ENCODE measurements at places on chromosomes 6 and 20.
A peak's percentile ranks its signal among the peaks of the same experiment; 100 is the strongest.

GRCh38 chr20:12949429-12949980, 59.3 kb upstream of the SPTLC3 start:
- DNase-seq: no peak

GRCh38 chr6:159098636-159099106, 53.9 kb upstream of the TAGAP start:
- peak; percentile 91 for DNase-seq

DNA sequence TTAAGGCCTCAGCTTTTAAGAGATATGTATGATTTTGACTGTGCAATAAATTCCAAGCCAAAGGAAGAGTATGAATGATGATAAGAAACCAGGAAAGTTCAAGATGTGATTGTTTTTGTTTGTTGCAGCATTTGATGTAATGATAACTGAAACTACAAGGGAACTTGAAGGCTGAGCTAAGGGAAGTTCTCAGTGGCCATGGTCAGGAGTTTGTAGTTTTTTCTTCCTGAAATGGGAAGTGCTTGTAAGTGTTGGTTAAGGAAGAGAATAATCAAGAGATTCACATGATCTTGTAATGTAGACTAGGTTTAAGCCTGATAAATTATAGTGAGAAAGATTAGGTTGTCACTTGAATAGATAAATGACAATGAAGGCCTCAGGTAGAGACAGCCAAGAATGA, 53.4 kb downstream of the PTCHD4 start:
- no peak for DNase-seq

DNA sequence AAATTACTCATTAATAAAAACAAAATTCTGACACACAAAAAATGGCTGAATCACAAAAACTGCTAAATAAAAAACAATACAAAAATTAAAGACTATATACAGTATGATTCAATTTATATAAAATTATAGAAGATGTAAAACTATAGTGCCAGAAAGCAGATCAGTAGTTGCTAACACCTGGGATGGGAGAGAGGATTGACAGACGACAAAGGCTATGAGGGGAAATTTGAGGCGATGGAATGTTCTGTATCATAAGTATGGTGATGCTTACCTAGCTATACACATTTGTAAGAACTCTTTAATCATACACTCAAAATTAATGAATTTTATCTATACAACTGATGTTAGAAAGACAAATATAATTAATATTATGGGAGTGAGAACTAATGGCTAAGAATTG, 247.9 kb upstream of the GJE1 start:
- DNase-seq: no peak

DNA sequence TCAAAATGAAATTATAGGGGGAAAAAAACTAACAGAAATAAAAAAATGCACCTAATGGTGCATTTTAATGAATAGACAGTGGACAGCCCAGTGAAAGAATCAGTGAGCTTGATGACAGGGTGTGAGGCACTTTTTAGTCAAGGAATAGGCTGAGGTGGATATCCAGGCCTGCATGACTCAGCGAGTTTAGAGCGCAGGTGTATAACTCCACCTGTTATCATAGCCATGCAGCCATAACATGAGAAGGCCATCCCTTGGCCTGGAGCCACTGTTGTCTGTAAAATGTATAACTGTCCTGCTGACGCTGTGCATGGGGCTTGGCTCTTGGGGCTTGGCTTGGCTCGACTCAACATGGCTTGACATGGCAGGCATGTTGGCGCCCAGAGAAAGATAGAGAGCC, 331.5 kb upstream of the NOX3 start:
- no peak for DNase-seq

GRCh38 chr6:166485651-166486535, 100.6 kb downstream of the RAMACL start:
- no peak for DNase-seq

- DNase-seq: no peak
Observed at GRCh38 chr6:5208057-5208456, 52.7 kb downstream of the LYRM4 start.

- DNase-seq: no peak
Observed at GRCh38 chr6:110329348-110329713, 28.8 kb downstream of the METTL24 start.

DNA sequence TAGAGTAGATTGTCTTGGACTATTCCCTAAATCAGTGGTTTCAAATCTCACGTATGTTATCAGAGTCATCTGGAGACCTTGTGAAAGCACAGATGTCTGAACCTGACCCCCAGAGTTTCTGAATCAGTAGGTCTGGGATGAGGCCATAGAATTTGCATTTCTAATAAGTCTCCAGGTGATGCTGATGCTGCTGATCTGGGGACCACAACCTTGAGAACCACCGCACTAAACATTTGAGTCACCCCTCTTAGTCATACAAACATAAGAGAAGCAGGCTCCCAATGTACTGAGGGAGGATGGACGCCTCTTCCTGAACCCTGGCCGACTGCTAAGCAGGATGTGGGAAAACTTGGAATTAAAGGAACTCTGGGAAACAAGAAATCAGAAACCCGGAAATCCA, 187.8 kb upstream of the PRDM1 start:
- no peak for DNase-seq

GRCh38 chr6:150783813-150784212, 81.7 kb upstream of the MTHFD1L start:
- DNase-seq: no peak

DNA sequence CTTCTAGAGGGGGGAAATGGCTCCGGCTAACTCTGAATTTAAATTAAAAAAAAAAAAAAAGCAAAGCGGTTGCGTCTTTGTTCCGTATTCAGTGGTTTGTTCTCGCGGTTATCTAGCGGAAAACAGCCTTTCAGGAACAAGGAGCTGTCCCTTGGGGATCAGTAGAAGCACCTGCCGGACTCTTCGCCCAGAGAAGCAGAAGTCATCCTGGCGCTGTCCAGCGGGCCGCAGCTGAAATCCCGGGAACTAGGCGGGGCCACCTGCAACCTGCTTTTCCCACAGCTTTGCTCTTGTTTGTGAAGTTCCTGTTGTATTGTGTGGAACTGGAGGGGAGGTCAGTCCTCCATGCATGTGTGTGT, 43.9 kb upstream of the GJE1 start:
- DNase-seq: no peak

DNA sequence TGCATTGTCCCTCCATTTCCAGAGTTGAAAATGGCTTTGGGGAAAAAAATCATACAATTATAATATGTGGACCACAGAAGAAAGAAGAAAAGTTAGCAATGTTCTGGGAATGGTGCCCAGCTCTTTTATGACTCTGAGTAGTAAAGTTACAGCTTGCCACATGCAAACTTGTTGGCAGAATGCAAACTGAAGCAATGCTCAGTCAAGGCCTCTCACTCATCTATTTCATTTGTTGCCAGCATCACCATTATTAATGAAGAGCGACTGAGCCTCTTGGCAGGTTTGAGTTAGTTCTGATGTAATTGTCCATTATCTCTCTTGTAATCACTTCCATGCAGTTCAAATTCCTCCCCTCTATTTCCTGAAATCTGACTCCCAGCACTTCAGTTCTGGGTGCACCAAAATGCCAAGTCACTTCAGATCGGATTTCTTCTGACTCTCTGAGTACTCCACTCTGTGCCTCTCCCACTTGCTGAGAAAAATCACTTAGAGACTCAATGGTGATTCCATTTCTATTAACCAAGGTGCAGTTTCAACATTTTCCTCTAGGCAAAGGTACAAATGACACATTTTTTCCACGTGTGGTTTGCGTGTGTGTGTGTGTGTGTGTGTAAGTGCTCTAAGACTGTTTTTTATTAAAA, 154.4 kb upstream of the STMND1 start:
- DNase-seq: no peak

GRCh38 chr6:141437011-141437410, 695.7 kb upstream of the GJE1 start:
- DNase-seq: no peak

GRCh38 chr20:1302685-1303541, 26.0 kb downstream of the SDCBP2 start:
- no peak for DNase-seq

DNA sequence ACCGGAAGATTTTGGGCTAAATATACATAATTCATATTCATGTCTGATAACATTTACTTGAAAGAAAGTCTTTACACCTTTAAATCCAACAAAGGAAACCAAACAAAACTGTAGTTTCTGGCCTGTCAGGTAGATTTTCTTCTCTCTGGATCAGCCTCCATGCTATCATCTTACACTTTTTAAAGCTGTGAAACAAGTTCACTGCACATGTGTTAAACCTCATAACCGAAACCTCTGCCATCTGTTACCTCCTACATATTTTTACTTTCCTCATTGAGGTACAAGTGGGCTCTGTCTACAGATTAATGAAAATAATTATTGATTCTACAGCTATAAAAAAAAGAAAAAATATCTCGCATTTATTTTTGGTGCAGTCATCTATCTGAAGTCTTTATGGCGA, 149.9 kb downstream of the RALGAPA2 start:
- DNase-seq: no peak

DNA sequence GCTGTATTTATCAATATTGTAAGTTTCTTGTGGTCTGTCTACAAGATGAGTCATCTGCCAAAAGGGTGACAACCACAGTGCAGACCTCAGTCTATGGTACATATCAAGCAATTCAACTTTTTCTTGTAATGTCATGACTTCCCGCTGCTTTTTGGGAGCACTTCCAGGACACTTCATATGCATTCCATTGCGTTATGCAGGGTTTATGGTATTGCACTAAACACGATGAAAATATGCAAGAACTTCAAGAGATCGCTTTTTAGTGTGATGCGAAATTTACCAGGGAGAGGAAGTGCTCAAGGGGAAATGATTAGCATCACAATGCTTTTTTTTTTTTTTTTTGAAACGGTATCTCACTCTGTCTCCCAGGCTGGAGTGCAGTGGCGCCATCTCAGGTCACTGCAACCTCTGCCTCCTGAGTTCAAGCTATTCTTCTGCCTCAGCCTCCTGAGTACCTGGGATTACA, 166.5 kb downstream of the TFAP2A start:
- no peak for DNase-seq

DNA sequence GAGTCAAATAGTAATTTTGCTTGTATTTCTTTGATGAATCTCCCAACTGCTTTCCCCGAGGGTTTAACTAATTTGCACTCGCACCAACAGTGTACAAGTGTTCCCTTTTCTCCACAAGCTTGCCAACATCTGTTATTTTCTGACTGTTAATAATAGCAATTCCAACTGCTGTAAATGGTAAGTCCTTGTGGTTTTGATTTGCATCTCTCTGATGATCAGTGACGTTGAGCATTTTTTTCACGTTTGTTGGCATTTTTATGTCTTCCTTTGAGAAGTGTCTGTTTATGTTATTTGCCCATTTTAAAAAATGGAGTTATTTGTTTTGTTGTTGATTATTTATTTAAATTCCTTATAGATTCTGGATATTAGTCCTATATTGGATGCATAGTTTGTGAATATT, 399.8 kb upstream of the MAN1A1 start:
- no peak for DNase-seq

DNA sequence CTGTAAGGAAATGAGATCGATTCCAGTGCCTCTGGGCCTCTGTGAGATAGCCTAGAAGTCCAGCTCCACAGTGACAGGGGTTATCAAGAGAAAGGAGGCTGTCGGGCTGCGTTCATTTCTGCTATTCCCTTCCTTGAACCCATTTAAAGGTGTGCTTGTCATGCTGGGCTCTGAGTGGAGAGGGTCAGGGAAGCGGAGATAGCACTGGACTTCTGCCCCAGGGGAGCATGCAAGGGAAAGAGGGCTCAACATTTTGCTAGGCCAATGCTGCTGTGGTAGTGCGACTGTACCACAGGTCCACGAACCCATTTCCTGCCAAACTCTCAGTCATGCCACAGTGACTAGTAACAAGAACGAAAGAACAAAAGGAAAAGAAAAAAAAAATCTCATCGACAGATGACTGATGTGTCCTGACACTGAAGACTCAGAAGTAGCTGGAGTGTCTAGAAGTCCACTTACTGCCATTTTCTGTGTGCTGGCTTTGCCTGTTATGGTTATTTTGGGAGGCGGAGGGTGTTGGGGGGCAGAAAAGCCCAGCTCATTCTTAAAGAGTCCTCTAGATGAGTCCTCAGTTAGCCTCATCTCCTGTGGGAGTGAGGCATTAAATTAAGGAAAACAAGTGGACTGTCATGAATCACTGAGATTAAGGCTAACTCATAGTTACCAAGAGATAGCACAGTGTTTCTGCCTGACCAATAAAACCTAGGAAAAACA, 8.1 kb downstream of the NEDD9 start:
- DNase-seq: peak; percentile 68

- DNase-seq: no peak
Observed at GRCh38 chr6:161073930-161074329, 82.4 kb downstream of the MAP3K4 start.

- DNase-seq: no peak
Observed at GRCh38 chr6:152368751-152369624, 268.2 kb downstream of the SYNE1 start.

GRCh38 chr20:1712634-1713624, 55.4 kb upstream of the SIRPG start:
- no peak for DNase-seq

GRCh38 chr6:46901882-46902314, 19.8 kb downstream of the ADGRF5 start:
- DNase-seq: no peak

Measured in CD4-positive, alpha-beta T cell treated with Interleukin-4 for 4 hours (primary cell).